ENCODE measurements at places on chromosomes 1 and 21.

DNA sequence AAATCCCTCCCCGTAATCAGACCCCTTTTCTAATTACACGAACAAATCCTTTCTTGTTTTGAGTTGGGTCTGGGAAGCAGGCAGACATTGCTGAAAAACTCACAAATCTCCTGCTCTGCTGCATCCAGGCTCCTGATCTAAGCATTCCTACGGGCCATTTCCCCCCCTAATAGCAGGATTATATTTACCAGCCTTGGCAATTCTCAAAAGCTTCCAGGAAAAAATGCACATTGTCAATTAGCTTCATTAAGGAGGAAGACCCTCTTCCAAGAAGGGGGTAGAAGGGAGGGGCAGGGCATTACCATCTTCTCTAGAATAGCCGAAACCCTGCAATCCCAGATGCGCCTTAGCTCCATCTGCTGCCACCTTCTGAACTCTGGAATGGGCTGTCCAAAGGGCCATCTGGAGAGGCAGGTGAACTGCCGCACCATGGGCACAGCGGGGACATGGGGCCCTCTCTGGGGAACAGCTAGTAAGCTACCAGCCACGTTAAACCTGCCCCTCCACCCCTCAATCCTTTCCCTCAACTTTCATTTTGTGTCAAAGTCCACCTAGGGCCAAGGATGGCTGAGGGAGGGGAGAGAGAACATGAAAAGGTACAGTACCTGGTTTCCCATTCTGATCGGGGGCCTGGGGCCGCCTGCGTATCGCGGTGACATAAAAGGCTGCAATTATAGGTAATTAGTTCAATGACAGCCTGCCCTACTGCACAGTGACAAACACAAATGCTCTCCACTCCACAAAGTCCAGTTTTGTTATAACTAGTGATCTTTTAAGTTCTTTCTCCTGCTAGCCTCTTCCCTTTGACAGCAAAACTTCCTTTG, 56.8 kb downstream of the MRPL37 start:
- no peak for DNase-seq

GRCh38 chr1:230938924-230939368, 39.7 kb downstream of the TTC13 start:
- DNase-seq, result no peak

DNA sequence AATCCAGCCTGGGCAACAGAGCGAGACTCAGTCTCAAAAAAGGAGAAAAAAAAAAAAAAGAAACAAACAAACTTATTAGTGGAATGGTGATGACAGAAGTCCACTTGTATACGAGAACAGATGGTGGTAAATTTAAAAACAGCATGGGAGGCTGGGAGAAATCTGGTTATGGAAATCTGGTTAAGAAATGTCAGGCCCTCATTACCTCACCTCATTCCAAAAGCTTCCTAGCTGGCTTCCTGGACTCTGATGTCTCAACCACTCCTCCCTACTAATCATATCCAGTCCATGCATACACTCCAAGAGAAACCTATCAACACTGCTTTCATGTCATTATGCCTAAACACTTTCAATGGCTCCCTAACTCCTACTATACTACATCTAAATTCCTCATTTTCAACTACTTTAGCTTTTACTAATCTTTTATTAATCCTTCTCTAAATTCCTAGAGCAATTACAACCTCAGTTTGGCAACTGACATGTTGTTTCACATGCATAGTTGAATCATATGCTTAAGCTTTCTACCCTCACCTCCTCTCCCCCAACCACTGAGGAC, 52.9 kb downstream of the FOXJ3 start:
- DNase-seq, result peak; percentile 40

DNA sequence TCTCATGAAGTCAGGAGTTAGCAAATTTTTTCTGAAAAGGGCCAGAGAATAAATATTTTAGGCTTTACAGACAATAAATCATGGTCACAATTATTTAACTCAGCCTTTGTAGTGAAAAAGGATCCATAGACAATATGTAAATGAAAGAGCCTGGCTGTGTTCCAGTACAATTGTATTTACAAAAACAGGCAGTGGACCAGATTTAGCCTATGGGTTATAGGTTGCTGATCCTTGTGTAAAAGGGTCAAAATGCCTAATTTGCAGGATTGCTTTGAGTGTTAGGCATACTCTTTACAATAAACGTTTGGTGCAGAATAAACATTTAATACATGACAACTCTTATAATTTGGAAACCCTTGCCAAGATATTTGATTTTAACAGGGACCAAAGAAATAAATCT, 6.5 kb downstream of the SLAMF7 start:
- DNase-seq, result no peak

DNA sequence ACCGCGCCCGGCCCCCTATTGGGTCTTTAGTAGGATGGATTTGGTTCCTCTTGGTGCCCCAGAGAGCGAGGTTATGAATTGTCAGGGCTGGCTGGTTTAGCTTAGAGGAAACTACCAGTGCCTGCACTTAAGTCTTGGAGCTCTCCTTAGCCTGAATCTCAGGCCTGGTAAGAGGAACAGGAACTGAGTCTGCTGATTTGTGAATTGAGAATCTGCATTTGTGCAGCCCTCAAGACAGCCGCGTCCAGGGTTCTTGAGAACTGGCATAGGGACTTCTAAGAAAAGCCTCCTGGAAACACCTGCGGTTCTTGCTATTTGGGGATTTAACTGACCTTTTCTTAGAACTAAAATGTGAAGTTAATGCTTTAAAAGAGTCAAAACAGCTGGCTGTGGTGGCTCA, 1.7 kb downstream of the NECAP2 start:
- DNase-seq, result no peak

GRCh38 chr1:178126741-178127185, 32.9 kb downstream of the RASAL2 start:
- DNase-seq, result peak; percentile 95

GRCh38 chr1:10759413-10760200, 36.8 kb downstream of the CASZ1 start:
- no peak for DNase-seq
